B cell (primary cell): ENCODE measurements at places on chromosomes 16 and 17.
A peak's percentile ranks its signal among the peaks of the same experiment; 100 is the strongest.

- DNase-seq: no peak
Observed at GRCh38 chr17:4506892-4507291, 8.2 kb downstream of the SPNS2 start.

GRCh38 chr17:66517336-66518009 is 215.1 kb downstream of the PRKCA start:
- DNase-seq: no peak

GRCh38 chr17:18248300-18248731 is 10.2 kb downstream of the FLII start:
- DNase-seq: peak; percentile 79

- no peak for DNase-seq
Observed at GRCh38 chr16:8725513-8726178, 51.2 kb downstream of the ABAT start.

- DNase-seq: no peak
Observed at GRCh38 chr17:30234296-30234695, 1.2 kb downstream of the SLC6A4 start.

GRCh38 chr16:50861451-50861850 is 119.6 kb downstream of the CYLD start:
- no peak for DNase-seq

GRCh38 chr16:24537474-24538337 is 1.7 kb upstream of the RBBP6 start:
- DNase-seq: peak; percentile 16

- no peak for DNase-seq
Observed at GRCh38 chr17:82091264-82092066, 6.6 kb downstream of the FASN start.
